ENCODE measurements at places on chromosomes 12 and 14.

- DNase-seq = no peak
These were observed 44.6 kb downstream of the C14orf132 start for GRCh38 chr14:96083667-96084320.

GRCh38 chr14:63725786-63726460, 1.9 kb downstream of the SGPP1 start:
- no peak for DNase-seq

DNA sequence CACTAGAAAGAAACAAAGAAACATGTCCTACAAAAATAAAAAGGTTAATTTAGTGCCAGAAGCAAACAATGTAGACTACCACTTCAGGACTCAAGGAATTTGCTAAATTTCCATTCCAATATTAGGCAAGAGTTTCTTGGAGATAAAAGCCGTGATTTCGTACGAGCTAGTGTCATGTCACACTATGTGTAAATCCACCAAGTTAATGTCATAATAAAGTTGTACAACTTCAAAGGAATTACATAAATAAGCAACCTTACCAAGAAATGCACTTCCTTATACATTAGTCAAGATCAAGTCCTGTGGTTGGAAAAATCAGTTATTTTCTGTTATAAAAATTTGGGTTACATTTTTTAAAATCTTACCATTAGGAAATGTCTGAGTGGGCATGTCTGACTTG, 1222.8 kb downstream of the GALC start:
- DNase-seq = no peak

DNA sequence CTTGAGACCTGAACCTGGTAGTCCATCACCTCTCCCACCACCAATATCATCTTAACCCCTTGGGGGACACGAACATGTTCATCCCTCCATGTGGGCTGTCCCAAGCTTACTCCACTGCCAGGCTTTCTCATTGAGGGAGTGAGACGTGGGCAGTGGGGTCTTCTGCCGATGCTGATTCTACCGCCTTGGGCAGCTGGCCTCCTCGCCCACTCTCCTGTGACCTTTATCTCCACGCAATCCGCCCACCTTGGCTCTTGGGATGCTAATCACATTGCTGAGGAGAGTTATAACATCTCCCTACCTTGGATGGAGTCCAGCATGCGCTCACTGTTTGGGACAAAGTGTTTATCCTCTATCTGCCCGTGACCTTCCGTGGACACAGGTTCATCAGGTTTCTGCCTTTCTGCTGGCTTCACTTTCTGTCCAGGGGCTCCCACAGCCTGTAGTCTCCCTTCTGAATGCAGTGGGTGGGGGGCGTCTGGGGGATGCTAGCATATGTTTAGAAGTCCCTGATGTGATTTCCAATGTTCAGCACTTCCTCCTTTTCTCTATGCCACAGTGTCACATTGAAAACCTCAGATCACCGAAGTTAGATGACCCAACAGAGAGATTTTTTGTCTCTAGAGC, 53.2 kb upstream of the ESRRB start:
- DNase-seq = no peak

DNA sequence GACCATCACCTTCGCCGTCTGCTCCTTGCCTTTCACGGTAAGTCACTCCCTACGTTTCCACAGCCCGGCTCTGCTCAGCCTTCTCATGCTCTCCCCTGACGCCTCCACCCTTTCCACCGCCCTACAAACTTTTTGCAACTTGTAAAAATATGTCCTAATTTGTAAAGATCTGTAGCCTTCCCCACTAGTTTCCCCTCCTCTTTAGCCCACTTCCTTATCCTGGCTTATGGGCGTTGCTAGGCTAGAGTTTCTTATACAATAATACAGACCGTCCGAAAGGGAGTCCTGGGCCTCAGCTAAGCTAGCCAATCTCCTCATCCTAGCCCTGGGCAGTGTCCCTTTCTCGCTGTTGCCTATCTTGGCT, 1.2 kb downstream of the PTGER2 start:
- DNase-seq = no peak

DNA sequence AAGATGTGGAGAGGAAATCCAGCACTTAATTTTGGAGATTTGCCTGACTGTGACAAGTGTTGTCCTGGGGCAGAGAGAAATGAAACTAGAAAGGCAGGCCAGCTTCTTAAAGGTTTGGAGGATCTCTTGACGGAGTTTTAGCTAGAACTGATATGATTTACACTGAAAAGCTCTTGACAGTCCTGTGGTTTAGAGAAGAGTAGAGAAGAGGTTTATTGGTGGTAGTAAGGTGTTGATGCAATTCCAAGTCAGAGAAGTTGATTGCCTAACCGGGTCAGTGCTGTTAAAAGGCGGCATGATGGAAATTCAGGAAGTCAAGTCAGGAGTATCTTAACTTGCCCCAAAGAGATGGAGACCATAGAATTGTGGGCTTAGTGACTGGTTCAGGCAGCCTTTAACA, 89.0 kb upstream of the TRAF3 start:
- no peak for DNase-seq

GRCh38 chr14:98203421-98203820, 1068.6 kb downstream of the BCL11B start:
- DNase-seq = no peak
